ENCODE measurements at places on chromosomes 6 and 20.
A peak's percentile ranks its signal among the peaks of the same experiment; 100 is the strongest.

- DNase-seq = no peak
Observed at GRCh38 chr6:83270971-83271719, 78.0 kb downstream of the RWDD2A start.

- no peak for DNase-seq
Observed at GRCh38 chr6:167750956-167751358, 75.8 kb upstream of the AFDN start.

- no peak for DNase-seq
Observed at GRCh38 chr6:134168590-134169208, 116.3 kb upstream of the SLC2A12 start.

- DNase-seq = no peak
Observed at GRCh38 chr6:42400886-42401612, 50.7 kb downstream of the TRERF1 start.

DNA sequence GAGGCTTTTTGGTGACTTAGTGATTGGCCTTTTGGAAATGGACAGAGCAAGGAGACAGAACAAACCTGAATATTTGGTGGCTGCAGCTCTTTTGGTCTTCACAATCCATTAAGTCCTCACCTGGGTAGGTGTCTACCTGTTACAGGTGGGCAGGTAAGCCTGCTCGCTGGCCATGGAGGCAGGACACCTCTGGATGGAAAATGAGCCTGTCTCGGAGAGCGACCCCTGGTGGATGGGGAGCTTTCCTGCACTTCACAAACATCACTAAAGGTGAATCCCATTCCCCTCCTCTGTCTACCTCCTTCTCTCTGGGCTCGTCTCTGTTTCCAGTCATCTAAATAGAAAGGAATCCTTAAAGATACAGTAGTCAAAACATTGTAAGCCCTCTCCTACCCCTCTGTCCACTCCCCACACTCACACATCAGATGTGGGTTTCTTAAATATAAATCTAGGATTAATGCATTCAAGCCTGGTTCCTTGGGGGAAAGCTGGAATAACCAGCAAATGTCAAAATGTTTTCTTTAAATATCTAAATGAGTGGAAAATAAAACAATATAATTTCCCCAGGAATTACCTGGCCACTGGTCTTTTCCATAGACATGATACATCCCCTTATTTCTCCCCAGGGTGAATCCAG is 304.9 kb downstream of the CDH26 start:
- DNase-seq = peak; percentile 13

DNA sequence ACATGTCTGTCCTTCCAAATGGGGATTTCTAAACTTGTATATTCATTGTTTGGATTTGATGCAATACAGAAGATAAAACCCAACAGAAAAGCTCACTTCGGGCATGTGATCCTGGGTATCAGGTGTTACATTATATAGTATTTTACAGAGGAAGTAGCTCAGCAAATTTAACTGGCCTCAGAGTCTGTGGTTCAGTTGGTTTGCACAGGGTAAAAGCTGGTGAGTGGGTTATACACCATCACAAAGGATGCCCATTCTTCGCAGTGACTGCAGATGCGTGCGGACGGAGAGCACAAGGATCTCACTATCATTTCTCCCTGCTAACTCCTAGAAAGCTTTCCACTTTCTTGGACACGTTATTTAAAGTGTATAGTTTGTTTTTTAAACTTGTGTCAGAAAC is 236.7 kb downstream of the TMEM242 start:
- no peak for DNase-seq

DNA sequence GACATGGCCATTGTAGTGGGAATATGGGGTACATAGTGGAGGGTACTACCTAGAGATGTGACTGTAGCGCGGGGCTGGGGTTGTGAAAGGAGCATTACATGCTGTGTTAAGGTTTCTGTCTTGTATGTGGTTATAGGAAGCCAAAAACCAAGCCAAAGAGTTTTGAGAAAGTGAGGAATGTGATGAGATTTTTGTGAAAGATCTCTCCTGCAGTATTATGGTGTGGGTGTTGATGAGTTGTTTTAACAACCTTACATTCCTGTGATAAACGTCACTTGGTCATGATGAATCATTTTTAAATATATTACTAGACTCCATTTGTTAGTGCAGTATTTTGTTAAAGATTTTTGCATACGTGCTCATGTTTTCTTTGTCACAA is 48.9 kb downstream of the ZFAND3 start:
- no peak for DNase-seq

DNA sequence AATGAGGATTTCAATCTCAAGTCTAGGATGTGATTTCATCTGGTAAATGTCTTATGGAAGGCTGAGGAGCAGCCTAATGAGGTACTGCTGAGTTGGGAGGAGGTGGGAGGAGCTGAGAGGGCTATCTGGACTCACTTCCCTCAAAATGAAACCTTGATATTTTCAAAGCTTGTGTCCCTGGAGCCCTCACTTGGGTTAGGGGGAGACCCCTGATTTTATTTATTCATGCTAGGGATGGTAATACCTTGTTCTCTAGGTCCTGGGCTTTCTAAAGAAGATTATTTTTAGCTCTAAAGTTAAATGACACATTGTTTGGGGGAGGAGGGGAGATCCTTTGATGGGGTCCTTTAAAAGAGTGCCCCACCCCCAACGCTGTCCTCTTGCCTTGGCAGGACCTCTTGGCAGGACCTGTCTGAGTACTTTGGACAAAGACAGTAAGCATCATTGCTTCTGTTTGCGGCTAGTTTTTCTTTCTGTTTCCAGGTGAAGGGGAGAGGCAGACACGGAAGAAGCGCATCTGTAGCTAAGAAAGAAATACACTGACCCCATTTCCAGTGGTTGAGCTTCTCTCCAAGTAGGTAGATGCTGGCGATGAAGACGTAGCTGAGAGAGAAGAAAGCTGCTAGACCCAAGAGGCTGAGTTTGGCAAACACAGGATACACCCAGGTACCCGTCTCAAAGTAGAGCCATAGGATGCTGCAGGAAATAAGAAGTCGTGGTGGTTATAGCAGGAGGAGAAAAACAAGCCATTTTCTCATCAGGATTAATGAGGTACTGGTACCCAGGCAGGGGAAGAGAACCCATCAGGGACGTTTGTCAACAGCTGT is 55.6 kb downstream of the ADTRP start:
- no peak for DNase-seq

GRCh38 chr20:20608641-20609040 is 103.8 kb downstream of the RALGAPA2 start:
- DNase-seq = no peak

- DNase-seq = no peak
Observed at GRCh38 chr6:48110436-48111142, 408 bp downstream of the PTCHD4 start.

DNA sequence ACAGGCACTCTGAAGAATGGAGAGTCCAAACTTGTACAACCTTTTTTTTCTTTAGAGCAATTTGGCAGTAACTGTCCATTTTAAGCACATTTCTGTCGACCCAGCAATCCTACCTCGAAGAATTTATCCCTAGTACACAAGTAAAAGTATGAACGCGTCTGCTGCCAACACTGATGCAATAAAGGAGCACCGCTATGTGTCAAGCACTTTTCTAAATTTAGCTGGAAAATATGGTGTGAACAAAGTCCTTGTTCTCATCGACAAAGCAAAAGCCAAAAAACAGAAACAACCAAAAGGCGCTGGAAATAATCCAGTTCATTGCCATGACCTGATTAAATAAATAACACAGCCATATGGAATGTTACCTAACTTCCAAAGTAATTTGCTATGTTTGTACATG is 1.1 kb downstream of the DPM1 start:
- DNase-seq = no peak

DNA sequence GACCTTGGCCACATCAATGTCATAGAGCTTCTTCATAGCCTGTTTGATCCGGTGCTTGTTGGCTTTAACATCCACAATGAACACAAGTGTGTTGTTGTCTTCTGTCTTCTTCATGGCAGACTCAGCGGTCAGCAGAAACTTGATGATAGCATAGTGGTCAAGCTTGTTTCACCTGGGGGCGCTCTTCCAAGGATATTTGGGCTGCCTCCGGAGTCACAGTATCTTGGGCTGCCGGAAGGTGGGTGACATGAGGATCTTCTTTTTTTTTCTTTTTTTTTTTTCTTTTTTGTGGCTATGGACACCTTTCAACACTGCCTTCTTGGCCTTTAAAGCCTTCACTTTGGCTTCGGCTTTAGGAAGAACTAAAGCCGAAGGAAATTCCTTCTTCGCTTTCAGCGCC is 244.6 kb downstream of the GJA1 start:
- no peak for DNase-seq

GRCh38 chr6:14454473-14454775 is 336.9 kb downstream of the CD83 start:
- peak; percentile 15 for DNase-seq

GRCh38 chr20:24118034-24118433 is 129.5 kb upstream of the GGTLC1 start:
- DNase-seq = no peak

DNA sequence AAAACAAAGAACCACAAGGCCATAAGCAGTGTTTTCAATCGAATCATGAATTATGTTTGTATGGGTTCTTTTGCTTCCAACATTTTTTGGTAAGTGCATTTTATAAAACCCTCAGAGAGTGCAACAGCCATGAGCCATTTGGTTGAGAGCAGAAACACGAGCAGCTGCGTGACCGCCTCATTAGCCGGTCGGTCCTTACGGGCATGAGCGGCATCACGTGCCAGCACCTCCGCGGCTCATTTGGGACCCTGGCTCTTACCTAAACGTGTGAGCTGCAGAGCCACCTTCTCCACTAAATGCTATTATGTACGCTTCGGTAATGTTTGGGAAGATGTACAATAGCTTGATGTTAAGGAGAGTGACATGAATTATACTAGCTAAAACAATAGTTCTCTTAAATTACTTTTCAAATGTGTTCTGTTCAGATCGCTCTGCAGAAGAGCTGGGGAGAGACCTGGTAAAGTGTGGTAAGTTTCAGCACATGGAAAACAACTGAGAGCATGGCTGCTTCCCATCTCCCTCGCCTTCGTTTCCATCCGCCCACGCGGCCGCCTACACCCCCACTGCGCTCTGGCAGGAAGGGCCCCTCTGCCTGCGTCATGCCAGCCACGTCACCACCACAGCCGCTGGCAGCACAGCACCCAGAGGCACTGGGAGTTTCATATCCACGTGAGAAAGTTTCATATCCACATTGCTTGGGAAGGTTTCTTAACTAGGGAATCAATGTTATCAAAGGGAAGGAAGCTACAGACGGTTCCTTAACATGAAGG is 23.7 kb upstream of the PDE10A start:
- no peak for DNase-seq

GRCh38 chr6:11232770-11233626 is 530 bp upstream of the NEDD9 start:
- DNase-seq = no peak

DNA sequence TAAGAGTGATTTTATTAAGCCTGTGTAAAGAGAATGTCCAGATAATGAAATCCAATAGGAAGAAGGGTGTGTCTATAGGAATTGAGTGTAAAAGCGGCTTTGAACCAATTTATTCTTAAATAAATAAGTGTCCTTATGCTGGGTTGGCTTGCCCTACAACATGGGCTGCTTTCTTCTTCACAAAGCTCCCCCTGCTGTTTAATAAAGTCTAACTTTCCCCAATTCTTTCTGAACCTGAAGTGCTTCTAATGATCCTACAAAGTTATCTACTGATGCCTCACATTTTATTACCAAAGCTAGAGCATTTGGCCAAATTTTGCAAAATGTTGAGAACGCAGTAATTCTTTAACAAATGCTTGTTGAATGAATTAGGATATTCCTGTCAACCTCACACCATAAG is 36.3 kb upstream of the SIRT5 start:
- DNase-seq = no peak

DNA sequence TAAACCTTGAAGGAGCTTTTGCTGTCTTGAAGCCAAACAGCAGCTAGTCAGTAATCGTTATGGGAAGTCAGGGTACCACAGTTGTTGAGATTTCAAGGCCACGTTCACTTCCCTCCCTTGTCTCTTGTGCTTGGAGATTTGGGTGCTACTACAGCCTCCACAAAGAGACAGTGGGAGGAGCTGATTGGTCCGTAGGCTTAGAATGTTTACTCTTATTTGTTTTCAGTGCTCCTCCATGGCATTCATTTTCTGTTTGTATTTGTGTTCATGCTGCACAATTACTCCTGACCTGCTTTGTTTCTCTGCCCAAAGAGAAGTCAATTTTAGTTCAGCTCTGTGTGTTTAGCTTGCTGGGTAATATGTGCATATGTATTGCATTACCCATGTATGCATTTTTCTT is 147.7 kb downstream of the PRL start:
- DNase-seq = no peak

- DNase-seq = no peak
Observed at GRCh38 chr20:23083553-23084220, 2.4 kb downstream of the CD93 start.

DNA sequence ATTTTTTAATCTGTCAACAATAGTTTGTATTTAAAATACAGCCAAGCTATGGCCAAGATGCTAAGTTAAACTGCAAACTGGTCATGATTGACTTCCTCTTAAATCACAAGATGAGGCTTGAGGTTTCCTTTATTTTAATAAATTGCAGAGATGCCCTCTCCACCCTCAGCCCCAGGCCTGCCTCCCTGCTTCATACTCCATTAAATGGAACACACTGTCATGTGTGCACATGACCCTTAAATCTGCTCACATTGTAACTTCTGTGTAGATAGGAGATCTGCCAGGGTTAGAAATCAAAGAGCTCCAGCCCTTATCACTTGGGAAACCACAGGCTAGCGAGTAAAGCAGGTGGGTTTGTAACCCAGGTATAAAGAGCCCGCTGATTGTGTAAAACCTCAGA is 20.8 kb downstream of the DUSP22 start:
- DNase-seq = no peak

Measured in stimulated activated CD4-positive, alpha-beta T cell treated with anti-CD3 and anti-CD28 coated beads, TNF-alpha, amount 100 ng/mL, for 4 hours (primary cell).